ENCODE measurements at places on chromosomes 5 and 9.

GRCh38 chr5:14495301-14495700, 86.3 kb upstream of the OTULINL start:
- DNase-seq, result no peak

GRCh38 chr5:76290321-76290757, 112.7 kb upstream of the IQGAP2 start:
- no peak for DNase-seq

DNA sequence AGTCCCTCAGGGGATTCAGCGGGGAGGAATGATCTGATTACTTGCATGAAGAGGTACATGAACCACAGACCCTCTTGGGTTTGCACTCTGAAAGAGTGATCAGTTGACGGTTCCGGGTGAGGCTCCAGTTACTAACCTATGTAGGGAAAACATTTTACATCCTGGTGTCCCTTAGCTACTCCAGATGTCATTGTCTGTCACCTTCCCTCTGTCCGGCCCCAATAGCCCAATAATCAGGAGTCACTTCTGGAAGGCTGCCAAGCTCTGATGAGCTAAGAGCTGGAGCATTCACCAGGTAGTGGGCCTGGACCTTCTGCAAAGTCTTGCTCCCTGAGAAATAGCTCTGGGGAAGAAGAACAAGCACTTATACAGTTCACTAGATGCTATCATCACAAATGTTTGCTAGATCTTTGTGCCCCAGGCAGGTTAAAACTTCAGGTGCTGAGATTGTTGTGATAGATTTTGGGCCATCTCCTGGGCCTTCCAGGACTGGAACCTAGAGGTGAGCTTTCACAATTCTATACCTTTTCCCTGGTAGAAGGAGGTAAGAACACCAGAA, 64.5 kb downstream of the ENTREP1 start:
- DNase-seq, result no peak

DNA sequence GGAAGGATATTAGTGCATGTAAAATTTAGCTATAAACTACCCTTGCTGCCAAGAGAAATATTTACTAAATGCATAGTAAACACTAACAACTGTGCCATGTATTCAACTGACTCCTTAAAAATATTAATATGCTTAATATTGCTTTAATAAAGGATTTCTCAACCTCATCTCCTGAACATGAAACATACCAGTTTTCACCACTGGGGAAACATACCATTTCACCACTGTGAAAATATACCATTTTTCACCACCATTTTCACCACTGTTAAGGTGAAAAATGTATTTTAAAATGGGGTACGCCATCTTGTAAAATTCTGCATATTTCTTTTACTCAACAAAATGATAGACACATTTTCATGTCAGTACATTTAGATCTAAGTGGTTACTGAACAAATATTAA, 4.5 kb downstream of the RAB14 start:
- no peak for DNase-seq

- no peak for DNase-seq
Observed at GRCh38 chr9:137648396-137648795, 29.6 kb downstream of the EHMT1 start.

- DNase-seq, result no peak
Observed at GRCh38 chr9:128206484-128206883, 3.3 kb downstream of the DNM1 start.
